ENCODE measurements at places on chromosomes 5 and 9. TPM values are rescaled to one million over a fixed set of nuclear protein-coding genes. Genes with fewer than 3 reads are reported as not detected.

The ANKRD31 gene
- 0.22 TPM for polyA plus RNA-seq

The PHF24 gene
- 0.13 TPM for polyA plus RNA-seq

The ZBTB34 gene
- 9.1 TPM for polyA plus RNA-seq

The TAF11L10 gene
- not detected for polyA plus RNA-seq

The PCDHB11 gene
- 3.0 TPM for polyA plus RNA-seq
